CD4-positive, alpha-beta T cell treated with Interleukin-4 for 1 hour (primary cell): ENCODE measurements at places on chromosomes 7 and 10.

DNA sequence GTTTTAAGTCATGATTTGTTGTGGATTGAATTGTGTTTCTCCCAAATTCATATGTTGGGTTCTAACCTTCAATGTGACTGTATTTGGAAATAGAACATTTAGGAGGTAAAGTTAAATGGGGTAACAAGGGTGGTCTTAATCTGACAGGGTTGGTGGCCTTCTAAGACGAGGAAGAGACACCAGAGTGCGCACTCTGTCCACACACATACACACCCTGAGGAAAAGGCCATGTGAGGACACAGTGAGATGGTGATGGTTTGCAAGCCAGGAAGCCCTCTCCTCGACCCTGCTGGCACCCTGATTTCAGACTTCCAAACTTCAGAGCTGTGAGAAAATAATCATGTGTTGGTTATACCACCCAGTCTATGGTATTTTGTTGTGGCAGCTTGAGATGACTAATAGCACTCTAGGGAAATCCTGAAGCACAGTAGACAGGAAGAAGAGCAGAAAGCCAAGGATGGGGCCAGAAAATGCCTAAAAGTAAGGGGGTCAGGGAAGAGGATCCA is 28.0 kb upstream of the SEM1 start:
- DNase-seq: no peak

GRCh38 chr7:7761974-7762779 is 43.8 kb upstream of the RPA3 start:
- DNase-seq: peak; percentile 69

- DNase-seq: no peak
Measured at GRCh38 chr7:74519395-74519794, 65.7 kb downstream of the GTF2IRD1 start.

DNA sequence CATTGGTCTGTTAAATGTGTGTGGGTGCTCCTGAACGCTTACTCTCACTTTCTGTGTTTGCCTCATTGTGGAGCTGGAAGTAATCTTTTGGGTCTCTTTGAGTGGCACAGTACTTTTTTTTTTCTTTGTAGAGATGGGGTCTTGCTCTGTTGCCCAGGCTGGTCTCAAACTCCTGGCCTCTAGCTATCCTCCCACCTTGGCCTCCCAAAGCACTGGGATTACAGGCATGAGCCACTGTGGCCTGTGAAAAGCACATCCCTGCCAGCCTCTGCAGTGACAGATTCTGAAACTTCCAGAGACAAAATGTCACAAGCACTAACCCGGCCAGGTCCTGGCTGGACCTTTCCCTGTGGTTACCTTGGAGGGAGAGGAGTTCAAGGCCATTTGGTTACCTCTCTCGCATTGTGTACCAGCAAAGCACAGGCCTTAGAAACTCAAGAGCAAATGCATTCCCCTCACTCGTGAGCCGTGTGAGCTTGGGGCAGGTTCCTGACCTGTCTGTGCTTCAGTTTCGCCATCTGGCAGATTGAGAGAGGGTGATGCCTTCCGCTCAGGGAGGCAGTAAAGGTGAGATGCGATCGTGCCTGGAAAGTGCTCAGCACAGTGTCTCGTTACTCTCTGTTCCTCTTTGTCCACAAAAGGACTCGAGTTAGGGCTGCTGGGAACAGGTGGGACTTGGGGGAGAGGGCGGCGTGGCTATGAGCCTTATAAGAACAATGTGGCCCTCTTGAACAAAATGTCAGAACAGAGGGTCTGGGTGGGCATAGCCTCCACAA is 72.6 kb upstream of the SEPHS1 start:
- DNase-seq: no peak

DNA sequence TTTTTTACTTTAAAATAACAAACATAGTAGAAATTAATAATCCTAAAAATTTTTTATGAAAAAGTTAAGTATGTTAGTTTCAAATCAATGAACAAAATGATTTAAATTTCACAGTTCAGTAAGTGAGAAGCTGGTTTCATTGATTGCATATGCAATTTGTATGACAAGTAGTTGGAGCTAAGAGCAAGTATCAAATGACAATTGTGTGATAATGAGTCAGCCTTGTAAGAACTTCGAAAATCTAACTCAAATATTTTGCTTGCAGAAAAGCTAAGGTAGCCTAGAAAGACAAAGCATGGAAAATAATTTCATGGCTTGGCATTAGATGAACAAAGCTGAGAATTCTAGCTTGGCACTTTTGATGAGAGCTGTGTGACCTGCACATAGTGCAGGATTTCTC is 111.5 kb downstream of the HDAC9 start:
- DNase-seq: no peak

DNA sequence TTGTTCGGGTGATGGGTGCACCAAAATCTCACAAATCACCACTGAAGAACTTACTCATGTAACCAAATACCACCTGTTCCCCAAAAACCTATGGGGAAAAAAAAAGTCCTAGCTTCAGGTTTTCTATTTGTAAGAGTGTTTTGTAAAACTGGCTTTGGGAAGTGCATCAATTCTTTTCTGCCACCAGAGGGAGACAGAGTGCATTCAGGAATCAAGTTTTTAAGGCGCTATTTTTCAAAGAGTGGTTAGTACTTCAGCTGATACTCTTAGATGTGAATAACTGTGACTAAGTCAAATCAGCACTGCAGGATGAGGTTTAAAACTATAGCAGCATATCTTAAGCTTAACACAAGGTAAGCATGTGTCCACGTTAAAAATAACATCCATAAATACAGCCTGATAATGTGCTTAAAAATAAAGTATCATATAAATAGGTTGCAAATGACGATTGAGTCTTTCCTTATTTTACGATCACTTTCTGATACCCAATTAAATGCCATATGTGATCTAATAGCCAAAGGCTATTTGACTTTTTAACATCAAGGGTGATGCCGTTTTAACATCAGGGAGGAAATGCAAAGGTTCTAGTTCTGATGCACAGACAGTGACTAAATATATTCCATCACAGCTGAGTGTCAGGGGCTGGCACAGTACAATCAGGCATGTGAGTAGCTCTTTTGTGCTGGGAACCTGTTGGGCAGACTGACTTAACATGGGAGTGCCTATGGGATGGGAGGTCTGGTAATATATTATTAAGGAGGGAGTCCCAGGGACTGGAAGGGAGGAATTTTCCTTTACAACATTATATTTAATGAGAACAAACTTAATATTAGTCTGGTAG is 10.6 kb upstream of the LYZL2 start:
- DNase-seq: no peak

DNA sequence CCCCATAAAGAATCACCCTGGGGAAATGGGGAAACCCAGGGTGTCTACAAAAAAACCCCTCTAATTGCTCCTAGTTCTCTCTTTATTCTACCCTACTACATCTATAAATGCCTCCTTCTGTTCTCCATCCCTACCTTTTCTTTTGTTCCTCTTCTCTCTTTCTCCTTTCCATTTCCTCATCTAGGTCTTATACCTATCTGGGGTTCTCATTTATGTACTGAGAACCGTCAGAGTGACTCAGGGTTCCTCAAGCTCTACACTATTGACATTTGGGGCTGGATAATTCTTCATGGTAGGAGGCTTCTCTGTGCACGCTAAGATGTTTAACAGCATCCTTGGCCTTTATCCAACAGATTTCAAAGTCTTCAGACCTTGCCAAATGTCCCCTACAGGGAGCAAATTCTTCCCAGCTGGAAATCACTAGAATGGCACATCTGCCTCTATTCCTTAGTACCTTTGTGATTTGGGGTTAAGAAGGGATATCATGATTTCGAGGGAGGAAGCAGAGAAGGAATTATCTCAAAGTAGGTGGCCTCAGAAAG is 137.4 kb upstream of the PTN start:
- no peak for DNase-seq

DNA sequence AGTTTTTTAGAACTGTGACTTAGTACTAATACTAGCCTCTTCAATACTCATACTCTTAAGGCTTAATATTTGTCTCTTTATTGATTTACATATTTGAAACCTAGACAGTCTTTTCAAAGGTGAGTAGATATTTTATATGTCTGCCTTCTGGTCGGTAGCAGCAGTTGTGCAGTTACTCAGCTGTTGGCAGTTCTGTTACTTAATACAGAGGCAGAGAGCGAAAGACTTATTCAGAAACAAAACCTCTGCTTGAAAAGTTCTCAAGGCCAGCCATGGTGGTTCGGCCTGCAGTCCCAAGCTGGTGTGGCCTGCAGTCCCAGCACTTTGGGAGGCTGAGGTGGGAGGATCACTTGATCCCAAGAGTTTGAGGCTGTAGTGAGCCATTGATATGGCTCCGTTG is 84.2 kb downstream of the AUTS2 start:
- DNase-seq: no peak

DNA sequence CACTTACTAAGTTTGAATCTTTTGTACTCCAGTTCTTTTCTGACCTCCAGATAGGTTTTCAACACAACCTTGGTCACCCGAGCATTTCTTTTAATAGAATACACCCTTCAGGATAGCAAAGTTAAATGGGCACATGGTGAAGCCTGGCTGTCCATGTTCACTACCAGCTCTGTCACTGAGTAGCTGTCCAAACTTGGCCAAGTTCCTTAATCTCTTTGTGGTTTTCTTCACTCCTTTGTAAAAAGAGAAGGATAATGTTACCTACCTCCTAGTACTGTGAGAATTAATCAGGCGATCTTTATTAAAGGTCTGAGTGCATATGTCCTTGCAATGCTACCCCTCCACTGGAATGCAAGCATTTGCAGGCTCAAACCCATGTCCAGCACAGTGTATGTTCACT is 128.1 kb upstream of the PTPRZ1 start:
- no peak for DNase-seq

- no peak for DNase-seq
Measured at GRCh38 chr10:114995468-114996247, 57.7 kb downstream of the TRUB1 start.

DNA sequence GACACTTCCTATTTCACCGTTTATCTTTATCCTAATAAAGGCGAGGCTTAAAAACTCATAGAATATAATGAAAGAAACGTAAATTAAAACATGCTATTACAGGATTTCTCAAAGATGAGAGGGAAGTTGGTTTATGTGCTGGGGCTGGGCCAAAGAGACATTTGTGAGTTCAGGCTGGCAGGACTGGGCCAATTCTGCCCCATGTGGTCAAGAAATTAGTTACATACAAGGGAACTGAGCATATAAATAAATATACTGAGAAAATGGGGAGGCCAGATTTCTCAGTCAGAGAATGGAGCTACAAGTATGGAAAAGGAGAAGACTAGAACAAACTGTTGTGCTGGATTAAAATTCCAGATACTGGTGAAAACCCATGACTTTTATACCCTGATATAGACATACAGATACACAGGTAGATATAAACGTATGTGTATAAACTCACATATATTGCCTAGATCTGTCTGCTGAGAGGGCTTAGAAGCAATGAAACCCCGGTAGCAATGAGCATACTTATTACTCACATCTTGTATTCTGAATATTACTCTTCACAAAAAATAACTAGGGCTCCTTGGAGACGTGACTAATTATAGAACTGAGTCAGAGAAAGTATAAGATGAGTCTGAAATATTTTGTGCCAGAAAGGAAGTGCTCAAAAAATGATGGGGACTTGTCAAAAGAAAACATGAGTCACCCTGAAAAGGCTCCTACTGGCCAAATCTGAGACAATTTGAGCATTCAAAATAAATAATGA is 155.7 kb upstream of the FGFR2 start:
- no peak for DNase-seq

DNA sequence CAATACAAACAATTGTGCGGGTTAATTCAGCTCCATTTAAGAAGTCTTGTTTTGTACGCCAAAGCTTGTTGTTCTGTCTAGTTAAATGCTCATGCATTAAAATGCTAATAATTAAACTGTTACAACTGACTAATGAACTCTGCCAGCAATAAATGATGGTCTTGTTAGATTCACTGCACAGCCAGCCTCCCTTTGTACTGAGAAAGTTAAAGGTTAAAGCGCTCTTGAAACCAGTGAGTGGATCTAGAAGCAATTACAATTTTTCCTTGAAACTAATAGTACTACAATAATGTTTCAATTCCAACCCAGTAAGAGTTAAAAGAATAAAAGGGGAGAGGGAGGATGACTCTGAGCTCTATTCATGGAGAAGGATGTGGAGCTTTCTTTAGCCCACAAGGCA is 233.0 kb downstream of the EMX2 start:
- no peak for DNase-seq

GRCh38 chr10:128390596-128390995 is 264.4 kb upstream of the MKI67 start:
- DNase-seq: no peak

DNA sequence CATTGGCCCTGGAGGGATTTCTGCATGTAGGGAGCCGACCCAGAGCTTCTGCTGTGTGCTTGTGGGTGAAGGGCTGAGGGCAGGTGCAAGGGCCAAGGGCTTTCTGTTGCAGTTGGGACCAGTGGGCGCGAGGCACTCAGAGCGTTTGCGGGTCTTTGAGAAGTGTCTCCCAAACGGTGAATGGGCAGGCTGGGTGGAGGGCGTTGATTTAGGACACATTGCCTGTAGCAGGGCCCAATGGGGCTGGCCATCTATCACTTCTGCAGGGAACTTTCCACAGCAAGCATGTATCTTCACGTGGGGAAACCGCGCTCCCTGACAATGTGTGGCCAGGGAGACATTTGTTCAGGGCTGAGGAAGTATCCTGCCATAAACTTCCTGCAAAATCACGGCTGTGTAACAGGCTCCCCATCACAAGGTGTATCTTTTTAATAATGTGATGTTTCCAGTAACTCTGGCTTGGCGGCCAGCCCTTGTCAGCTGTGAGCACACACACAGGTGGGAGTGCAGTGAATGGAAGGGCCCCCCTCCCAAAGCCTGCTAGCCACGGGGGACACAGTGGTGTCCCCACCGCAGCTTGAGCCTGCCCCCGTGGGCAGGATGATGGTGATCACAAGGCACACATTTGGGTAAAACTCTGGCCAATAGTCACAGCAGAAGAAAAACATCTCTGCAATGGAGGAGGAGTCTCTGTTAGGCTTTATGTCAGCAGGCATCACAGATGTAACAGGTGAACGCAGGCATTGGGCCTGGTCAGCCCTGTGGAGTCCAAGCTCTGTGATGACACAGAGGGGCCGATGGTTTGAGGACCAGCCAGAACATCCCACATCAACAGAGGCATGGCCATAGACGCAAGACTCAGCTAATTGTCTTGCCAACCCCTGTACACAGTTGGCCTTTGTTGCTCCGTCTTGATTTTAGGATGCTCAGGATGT is 84.3 kb downstream of the GLRX3 start:
- DNase-seq: no peak

DNA sequence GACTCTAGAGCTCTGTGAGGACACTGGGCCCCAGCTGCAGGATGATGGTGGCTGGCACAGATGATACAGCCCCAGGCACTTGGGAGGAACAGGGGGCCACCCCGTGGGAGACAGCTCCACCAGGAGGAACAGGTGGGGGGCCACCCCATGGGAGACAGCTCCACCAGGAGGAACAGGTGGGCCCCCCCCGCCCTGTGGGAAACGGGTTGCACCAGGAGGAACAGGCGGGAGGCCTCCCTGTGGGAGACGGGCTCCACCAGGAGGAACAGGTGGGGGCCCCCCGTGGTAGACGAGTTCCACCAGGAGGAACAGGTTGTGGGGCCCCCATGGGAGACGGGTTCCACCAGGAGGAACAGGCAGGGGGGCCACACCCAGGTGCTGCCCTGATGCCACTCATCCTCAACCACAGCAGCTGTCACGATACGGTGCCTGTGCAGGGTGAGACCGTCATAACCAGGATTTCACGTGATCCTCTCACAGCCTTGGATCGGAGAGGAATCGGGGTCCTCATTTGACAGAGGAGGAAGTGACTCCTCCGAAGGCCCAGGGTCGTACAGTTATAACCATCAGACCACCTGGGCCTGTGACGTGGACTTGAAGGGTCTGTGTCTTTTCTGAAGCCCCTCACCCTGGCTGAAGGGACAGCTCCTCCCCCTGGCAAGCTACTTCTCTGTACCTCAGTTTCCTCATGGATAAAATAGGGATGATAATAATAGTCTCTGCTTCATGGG is 49.2 kb upstream of the NANOS1 start:
- DNase-seq: no peak
